NCI-H510A treated with DMSO at 0.1 percent for 48 hours (cell line): ENCODE measurements at places on chromosomes 2 and 18.

GRCh38 chr2:36406296-36406695 lies 50.7 kb downstream of the CRIM1 start:
- DNase-seq: no peak

- no peak for DNase-seq
Measured at GRCh38 chr2:230172852-230173251, 46.9 kb downstream of the SP110 start.

GRCh38 chr2:149184991-149185390 lies 145.4 kb upstream of the LYPD6 start:
- no peak for DNase-seq

GRCh38 chr2:84288293-84288692 lies 170.8 kb downstream of the SUCLG1 start:
- no peak for DNase-seq

GRCh38 chr2:199464606-199465352 lies 7.0 kb upstream of the SATB2 start:
- DNase-seq: no peak

GRCh38 chr2:18373664-18374063 lies 186.8 kb downstream of the RDH14 start:
- DNase-seq: no peak

DNA sequence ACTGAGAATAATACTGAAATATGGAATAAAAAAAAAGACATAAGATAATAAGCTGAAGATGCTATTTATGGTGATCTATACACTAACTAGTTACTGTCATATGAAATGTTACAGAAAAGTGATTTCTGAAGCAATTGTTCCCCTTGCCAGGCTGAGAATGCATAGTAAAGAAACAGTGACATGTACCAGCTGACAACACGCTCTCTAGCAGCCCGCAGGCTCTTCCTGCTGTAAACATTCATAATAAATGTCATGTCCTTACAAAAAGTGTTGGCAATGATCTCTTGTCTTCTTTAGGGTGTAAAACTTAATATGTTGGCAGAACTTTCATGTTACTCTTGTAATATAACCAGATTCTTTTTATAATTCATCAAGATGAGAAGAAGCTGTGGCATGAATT lies 1171.3 kb downstream of the DSC3 start:
- DNase-seq: no peak

GRCh38 chr2:120348737-120349439 lies 3.0 kb downstream of the INHBB start:
- DNase-seq: no peak

GRCh38 chr2:117967977-117968718 lies 45.7 kb downstream of the CCDC93 start:
- no peak for DNase-seq

DNA sequence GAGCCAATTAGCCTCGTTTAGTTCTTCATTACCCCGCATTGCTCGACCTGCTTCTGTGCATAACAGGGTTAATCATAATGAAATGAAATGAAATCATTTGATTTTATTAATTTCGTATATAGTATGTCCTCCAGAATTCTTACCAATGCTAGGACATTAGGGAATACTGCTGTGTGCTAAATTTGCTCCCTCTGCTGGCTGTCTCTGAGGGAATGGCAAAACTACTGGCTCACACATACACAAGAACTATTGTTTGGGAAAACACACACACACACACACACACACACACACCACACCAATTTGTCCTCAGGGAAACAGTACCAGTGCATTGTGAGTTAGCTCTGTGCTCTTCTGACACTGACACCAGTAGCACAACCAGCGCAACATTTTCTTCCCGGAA lies 273.3 kb upstream of the TCF4 start:
- no peak for DNase-seq

DNA sequence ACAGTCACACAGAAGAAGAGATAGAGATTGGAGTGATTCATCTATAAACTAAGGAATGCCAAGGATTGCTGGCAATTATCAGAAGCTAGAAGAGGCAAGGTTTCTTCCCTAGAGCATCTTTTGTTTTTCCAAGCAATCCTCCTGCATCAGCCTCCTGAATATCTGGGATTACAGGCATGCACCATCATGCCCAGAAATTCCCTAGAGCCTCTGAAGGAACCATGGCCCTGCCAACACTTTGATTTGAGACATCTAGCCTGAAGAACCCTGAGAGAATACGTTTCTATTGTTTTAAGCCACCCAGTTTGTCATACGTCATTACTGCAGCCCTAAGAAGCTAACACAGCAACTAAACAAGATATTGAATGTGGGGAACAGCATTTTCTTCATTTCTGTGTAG lies 525.0 kb downstream of the ERBB4 start:
- DNase-seq: no peak

DNA sequence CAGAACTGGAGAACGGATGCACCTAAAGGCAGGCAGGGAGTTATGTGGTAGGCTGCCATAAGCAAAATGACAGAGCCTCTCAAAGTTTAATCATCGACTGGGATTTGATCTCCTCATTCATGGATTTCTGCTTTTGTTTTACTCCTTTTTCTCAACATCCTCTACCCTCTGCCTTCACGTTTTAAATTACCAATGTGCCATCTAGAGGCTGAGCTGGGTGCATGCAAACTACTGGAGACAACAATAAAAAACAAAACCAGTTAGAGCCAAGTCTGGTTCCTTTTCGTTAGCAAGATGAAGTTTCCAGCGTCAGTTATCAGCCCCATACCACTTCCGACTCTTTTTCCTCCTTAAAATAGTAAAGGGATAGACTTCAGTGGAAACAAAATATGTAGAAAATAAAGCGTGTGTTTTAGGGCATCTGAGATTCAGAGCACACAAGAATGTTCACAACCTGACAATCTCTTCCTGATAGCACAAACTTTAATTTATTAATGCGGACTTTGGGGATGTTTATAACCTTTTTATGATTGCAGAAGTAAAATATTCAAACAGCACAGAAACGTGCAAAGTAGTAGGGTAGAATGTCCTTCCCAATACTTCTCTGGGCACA lies 117.0 kb downstream of the LAMA1 start:
- peak; percentile 72 for DNase-seq

DNA sequence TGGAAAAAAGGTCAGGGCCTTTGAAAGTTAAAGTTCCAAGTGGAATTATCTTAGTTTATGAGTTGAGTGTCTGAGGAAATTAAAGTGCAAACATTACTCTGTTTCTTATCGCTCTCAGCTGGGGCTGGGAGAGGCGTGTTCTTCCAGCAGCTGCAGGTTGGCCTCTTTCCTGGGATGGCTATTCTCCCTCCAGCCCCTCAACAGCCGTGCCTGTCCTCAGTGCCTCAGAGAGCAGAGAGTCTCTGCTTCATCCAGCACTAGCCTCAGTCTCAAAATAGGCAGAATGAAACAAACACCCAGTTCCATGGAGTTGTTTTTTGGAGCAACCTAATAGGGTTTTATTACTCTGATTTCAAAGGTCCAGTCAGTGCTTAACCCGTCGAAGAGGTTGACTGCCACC lies 298.1 kb downstream of the GALR1 start:
- DNase-seq: no peak

DNA sequence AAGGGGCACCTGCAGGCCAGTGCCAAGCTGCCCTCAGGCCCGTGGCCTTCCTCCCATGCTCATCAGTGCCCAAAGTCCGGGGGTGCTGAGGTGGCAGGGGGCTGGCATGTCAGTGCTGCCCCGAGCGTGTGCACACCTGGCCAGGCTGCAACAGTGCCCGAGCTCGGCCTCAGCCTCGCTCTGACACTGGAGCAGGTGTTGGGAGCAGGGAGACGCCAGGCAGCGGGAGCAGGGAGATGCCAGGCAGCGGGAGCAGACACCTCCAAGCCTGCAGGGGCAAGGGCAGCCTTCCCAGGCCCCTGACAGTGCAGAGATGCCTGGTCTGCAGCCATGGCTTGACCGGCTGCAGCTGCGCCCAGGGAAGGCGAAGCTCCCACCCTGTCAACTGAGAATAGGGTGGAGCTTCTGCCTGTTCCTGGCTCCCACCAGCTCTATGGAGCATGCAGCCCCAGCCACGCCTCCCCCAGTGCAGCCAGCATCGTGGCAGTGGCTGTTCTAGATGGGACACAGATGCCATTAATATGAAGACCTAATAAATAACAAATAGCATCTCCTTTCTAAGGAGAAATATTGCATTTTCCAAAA lies 82.4 kb downstream of the DTNB start:
- DNase-seq: no peak

- DNase-seq: no peak
Measured at GRCh38 chr2:204654669-204655068, 109.4 kb downstream of the PARD3B start.

GRCh38 chr2:233418761-233419546 lies 64.7 kb downstream of the DGKD start:
- no peak for DNase-seq

GRCh38 chr2:75513616-75514170 lies 47.0 kb downstream of the EVA1A start:
- DNase-seq: no peak

GRCh38 chr2:3476985-3477327 lies 42.4 kb downstream of the ADI1 start:
- no peak for DNase-seq

GRCh38 chr2:143705108-143705707 lies 576.0 kb downstream of the ARHGAP15 start:
- DNase-seq: no peak

- no peak for DNase-seq
Measured at GRCh38 chr2:137229834-137230233, 464.5 kb downstream of the THSD7B start.

GRCh38 chr18:8229787-8230186 lies 379.4 kb upstream of the RAB12 start:
- DNase-seq: no peak

GRCh38 chr2:42640261-42640660 lies 71.8 kb downstream of the MTA3 start:
- DNase-seq: no peak

DNA sequence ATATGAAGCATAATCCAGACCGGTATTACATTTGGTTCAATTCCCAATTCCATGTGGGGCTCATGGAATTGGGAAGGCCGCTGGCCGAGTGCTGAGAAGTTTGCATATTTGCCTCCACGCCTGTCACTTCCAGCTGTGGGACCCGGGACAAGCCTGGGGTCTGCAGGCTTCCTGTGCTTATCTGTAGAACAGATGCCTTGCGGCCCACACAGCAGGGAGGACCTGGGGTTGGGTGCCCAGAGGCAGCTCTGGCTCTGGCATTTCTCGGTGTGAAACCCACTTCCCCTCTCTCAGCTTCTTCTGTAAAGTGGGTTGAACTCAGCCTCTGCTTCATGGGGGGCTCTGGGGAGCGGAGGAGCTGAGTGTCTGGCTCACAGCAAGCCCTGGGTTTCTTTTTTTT lies 97.9 kb downstream of the SH3BP4 start:
- DNase-seq: no peak
